Fibroblast of skin of back (primary cell): ENCODE measurements at places on chromosomes 6 and 20.
A peak's percentile ranks its signal among the peaks of the same experiment; 100 is the strongest.

GRCh38 chr6:33654831-33655554 is 33.9 kb downstream of the ITPR3 start:
- DNase-seq = peak; percentile 19

GRCh38 chr6:112743323-112743722 is 396.2 kb downstream of the RFPL4B start:
- DNase-seq = peak; percentile 54

- no peak for DNase-seq
Measured at GRCh38 chr6:112181130-112181529, 73.2 kb downstream of the LAMA4 start.

DNA sequence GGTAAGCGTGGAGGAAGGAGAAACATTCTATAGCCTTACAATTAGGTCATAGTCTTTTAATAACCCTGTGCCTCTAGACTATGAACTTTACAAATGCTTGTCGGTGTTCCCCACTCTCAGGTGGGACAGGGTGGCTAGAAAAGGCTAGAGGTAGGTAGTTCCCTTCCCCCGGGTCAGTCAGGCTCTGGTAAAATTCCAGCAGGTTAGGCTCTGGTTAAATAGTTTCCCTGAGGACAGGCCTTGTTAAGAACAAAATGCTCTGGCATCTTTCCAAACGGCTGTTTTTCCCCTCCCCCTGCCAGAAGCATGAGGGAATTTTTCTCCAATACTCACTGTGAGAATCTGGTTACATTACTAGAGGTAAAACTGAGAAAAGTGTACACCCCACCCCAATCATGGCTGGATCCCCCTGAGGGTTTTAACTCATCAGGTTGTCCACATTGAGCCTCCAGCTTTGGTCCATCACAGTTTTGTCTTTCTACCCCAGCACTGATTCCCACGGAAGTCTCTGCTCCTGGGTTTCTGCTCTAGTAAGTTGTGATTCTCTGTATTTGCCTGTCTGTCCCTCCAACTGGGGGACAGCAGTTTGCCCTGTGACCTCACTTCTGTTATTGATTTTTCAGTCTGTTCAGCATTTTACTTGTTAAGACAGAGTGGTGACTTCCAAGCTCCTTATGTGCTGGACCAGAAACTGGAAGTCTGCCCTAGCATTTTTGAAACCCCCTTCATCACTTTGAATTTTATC is 84.7 kb upstream of the ADGRF1 start:
- DNase-seq = no peak

DNA sequence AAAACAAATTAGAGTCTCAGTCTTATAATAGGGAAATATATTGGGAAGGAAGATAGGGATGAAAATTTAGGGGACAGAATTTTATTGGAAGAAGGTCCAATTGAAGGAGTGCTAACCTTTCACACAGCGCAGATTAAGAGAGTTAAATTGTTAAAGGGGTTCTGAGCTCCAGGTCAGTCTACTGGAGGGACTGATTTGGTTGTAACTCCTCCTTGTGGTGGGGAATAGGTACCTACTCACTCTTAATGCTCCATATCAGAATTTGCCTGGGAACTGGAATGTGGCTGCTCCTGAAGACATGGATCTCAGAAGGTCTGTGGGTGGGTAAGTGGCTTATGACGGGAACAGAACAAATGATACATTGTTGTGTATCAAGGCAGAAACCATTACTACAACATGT is 143.5 kb downstream of the FLRT3 start:
- DNase-seq = no peak

- no peak for DNase-seq
Measured at GRCh38 chr20:51486197-51487005, 56.1 kb downstream of the NFATC2 start.
